Cardiac fibroblast (primary cell): ENCODE measurements at places on chromosomes 2 and 18.
A peak's percentile ranks its signal among the peaks of the same experiment; 100 is the strongest.

GRCh38 chr2:175579646-175580045 lies 398.1 kb upstream of the ATP5MC3 start:
- DNase-seq, result no peak

- peak; percentile 88 for DNase-seq
Measured at GRCh38 chr2:114022360-114023085, 132.6 kb downstream of the ACTR3 start.

DNA sequence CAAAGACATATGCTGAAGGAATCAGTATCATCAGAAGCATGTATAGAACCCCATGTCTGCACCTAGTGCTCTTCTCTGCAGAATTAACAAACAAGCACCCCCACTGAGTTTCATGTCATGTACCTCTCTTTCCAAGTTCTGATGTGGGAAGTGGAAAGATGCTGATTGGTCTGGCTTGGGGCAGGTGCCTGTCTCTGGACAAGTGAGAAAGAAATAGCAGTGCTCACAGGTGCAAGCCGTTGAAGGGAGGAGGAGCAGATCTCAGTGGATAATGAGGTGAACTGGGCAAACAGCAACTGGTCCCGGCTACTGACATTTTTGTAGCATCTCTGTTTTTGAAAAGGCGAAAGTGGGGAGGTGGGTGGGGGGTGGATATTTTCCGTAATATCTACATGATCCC lies 17.5 kb upstream of the ACVR1 start:
- DNase-seq, result no peak

- DNase-seq, result no peak
Measured at GRCh38 chr2:239807568-239807967, 217.6 kb downstream of the NDUFA10 start.

DNA sequence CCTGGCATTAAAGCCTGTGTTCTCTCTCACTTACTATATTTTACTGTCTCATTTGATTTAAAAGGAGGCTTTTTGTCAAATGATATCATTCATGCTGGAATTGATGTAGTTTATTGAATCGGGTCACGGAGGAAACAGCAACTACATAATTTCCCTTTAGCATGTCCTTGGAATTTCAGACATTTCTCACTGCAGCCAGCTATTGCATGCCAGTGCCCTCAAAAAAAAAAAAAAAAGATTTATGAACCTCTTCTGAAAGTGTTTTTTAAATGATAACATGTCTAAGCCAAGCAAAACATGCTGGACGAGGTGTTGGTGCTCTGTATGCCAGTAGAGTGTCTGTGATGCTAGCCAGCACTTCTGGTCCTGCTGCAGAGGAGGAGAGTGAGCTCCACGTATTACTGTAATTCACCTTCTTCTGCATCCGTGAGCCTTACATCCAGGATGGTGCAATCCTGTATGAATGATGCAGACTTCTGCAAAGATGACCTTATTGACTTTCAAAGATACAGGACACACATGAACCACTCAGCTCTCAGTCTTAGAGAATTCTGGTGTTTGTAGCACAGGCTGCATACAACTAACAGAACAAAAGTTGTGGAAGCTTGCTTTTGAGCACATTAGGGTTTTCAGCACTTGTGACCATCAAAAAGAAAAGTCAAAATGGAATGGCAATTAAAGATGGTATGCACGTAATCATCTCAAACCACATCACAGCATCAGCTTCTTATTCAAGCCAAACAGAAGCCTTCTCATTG lies 31.1 kb downstream of the UGP2 start:
- DNase-seq, result peak; percentile 40

DNA sequence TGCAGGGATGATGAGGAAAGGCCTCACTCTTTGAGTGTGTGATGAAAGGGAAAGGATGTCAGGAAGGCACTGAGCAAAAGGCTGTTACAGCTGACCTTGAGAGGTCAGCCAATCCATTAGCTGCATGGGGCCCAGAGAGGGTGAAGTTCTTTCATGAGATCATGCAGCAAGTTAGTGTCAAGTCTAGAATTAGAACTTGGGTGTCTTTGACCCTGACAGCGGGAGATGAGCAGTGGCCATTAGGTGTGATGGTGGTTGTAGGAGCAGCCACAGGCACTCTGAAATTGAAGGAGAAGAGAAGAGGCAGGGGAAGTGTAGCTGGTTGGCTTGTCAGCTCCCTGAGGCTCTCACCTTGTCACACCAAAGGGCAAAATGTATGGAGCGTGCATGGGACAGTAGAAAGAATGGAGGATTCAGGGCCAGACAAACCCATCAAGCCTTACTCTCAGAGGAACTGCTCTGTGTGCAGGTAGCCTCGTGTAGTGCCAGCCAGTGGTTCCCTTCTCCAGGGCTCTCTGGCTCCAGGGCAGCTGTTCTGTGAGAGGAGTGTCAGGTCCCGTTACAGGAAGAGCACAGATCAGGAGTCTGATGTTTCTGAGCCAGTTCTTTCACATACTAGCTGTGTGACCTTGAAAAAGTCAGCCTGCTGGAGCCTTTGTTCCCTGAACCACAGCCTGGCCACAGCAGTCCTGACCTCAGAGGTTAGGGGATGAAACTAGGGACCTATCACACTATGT lies 35.9 kb downstream of the MAP4K4 start:
- DNase-seq, result no peak

DNA sequence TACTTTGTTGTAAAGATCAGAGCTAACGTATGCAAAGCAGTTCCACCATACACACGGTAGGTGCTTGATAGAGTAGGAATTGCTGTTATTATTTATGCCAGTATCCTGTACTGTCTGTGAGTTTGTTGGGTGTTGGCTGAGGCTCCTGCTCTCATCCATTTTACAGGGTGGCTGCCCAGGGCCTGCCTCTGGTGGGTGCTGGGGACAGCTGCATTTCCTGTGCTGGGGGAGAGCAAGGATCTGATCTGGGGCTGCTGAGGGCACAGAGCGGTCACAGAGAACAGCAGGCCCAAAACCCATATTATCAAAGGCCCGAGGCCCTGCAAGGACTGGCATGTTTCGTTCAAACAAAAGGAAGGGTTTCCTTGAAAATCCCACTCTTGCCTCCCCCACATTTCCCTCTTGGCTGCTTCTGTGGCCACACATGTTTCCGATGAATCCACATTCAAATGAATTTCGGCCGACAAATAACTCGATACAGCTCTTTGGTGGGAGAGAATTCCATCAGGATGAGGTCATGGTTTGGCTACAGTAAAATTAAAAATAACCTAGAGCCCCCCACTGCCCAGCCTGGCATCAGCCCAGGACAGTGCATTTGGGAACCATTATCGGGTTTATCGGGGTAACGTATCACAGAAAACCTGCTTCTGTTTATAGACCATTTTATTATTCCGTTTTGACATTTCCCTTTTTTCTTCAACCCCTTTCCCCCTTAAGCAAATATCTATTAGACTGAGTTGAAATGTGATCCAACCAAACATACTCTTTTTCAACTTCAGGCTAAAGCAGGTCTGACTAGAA lies 143.4 kb downstream of the CYRIA start:
- DNase-seq, result no peak

DNA sequence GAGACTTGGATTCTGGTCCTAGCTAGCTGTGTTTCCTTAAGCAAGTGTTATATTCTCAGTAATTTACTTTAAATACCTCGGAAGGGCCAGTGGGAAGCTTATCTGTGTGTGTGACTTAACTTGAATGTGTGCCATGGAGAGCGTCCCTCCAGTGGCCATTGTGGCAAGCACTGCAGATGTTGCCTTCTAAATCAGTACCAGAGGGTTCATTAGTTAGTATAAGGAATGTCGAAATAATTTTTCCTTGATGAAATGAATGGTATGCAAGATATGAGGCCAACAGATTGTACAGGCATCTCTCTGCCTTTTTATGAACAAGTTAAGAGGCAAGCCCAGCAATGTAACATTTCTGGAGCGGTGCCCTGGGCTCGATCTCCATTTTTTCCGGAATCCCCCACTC lies 52.0 kb downstream of the FBXO36 start:
- DNase-seq, result peak; percentile 94

- no peak for DNase-seq
Measured at GRCh38 chr18:73292156-73292555, 424.4 kb upstream of the NETO1 start.

GRCh38 chr2:229798446-229799155 lies 84.2 kb upstream of the DNER start:
- DNase-seq, result peak; percentile 22

GRCh38 chr2:190344276-190344827 lies 963 bp downstream of the INPP1 start:
- peak; percentile 33 for DNase-seq

DNA sequence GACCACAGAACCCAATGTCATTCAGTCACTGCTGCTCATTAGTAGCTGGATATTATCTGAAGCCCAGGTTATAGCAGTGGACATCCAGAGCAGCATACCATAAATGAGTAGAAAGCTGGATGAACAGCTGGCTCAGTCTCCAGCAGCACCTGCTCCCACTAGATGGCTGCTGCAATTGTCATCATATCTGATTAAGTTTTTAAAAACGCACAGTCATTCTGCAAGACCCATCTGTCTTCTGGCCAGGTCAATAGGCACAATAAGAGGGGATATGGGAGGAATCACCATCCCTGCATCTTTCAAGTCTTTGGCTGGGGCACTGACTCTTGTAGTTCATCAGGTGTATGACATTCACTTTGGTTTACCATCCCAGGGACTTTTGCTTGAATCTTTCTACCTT lies 55.1 kb upstream of the XDH start:
- DNase-seq, result no peak

DNA sequence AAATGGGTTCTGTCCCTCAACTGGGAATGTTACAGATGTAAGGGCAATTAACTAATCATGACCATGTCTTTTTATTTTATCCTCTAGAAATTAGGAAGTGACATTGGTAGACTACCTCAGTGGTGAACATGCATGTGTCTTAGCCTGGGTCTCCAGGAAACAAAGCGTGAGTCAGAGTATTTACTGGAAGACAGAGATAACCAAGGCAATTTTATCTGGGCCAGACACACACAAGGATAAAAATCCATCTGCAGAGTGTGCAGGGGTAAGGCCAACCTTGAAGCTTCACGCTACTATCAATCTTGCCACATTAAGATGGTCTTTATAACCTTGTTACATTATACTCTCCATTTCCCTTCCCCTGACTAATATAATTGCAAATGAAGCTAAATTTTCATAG lies 487.5 kb downstream of the SUCLG1 start:
- no peak for DNase-seq

DNA sequence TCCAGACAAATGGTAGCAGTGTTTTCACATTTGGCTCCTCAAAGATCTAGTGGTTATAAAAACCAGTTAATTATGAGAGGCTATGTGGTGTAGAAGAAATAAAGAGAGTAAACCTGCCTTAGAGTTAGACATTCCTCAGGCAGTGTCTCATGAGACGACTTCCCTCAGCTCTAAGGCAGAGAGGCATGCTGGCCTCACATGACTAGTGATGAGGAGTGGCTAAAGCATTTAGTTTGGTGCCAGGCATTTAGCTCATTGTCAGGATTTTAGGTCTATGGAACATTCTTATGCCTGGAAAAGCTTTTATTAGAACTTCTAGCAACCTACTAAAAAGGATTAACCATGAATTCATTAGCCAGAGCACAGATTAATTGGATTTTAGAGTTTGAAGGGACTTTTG lies 90.3 kb downstream of the RPRM start:
- DNase-seq, result no peak

DNA sequence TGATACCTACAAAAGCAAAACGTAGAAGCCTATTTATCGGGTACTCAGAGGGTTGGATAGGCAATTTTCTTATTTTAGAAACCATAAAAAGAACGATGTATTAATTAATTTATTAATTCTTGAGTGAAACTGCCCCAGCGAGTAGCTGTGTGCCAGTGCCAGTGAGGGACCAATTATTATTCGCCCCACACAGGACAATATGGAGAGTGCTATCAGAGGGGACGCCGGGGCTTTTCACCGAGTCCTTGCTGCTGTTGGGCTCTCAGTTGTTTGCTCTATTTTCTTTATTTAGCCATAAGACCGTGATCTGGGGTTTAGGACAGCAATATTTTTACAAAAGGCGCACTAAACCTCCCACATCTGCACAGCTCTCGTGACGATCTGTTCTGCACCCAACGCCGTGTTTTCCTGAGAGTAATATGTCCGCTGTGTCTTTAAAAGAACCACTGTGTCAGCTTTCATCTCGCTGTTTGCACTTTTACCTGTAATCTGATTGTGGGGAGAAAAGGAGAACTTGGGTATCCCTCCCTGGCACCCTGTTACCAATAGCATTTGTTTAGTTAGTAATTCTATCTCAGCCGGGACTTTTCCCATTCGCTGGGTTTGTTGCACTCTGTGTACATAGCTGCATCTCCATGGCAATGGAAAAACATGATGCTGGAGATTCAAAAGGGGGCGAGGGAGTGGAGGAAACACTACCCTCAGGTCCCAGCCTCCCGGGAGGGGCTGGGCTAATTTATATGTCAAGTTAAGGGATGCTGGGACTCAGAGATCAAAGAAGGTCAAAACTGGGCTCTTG lies 30.1 kb upstream of the ZNF516 start:
- peak; percentile 67 for DNase-seq

GRCh38 chr18:55280503-55280902 lies 307.5 kb downstream of the TCF4 start:
- DNase-seq, result no peak

DNA sequence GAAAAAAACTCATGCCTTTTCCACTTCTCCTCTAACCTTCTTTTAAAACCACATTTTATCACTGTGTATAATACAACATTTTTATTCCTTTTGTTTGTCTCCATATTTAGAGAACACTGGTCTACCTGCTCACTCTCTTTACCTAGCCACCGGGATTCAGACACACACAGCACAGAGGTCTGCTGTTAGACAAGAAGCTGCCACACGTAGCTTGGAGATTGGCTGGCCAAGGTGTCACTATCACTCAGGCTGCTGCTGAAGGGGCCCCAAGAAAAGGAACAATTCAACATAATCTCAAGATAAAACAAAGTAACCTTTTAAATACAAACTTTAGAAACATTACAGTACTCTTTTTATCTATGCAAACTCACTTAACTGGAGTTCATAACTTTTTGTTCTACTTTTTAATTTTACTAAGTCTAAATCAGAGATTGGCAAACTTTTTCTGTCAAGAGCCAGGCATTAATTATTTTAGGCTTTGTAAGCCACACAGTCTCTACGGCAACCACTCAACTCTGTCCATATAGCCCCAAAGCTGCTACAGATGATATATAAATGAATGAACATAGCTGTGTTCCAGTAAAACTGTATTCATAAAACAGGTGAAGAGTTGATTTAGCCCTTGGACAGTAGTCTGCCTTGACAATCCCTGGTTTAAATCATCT lies 25.8 kb downstream of the FEZ2 start:
- no peak for DNase-seq

DNA sequence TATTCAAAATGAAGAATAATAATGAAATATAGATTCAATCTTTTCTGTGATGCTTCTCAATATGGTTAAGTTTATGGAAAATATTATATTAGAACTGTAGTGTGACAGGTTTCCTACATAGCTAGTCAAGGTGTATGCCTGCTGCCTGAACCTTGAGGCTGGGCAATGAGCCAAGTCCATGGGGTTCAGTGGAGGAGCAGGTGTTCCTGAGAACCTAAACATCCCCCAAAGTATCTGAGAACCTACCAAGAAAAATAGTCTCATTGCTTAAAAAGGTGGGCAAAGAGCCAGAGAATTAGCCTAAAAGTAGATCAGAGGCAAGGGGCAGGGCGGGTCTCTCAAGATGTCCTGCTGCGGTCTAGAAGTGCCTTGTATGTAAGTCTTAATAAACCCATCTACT lies 185.9 kb upstream of the SPHKAP start:
- DNase-seq, result no peak
